CD8-positive, alpha-beta memory T cell (primary cell): ENCODE measurements at places on chromosomes 13 and 19. TPM values are rescaled to one million over a fixed set of nuclear protein-coding genes. Genes with fewer than 3 reads are reported as not detected.
A peak's percentile ranks its signal among the peaks of the same experiment; 100 is the strongest.

Gene SMIM44
- total RNA-seq = not detected

DNA sequence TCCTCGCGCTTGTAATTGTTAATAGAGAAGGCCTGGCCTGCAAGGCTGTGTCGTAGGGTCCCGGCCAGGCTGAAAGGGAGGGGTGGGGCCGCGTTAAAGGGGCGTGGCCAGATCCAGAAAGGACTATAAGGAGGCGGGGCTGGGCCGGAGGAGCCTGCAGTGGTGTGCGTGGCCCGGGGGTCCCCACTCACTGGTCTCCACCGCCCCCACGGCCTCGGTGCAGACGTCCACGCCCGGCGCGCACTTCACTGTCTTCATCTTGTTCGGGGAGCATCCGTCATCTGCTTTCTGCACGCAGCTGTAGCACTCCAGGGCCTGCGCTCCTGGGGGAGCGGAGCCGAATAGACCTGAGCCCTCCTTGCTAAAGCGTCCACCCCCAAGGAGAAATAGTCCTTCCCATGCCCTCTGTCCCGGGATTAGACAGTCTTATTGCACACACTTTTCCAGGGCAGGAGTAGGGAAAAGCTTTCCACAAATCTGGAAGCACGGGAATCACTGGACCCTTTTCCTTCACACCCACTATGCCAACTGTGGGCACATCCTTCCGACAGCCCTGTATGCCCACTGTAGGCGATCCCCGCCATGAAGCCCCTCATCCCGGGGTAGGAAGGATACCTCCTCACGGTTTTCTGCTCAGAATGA is 1.2 kb downstream of the LYPD3 start:
- no peaks in the 10 kb centered on the region for H3K27me3 ChIP-seq
- no peaks in the 10 kb centered on the region for H3K36me3 ChIP-seq
- peak overlapping the region; percentile 94 for H3K4me3 ChIP-seq
- no peak for DNase-seq

Gene ZNF543
- 9.3 TPM for total RNA-seq

- no peaks in the 10 kb centered on the region for H3K4me1 ChIP-seq
- no peak overlapping the region for H3K4me3 ChIP-seq
- no peak for DNase-seq
- no peak overlapping the region for H3K27ac ChIP-seq
- no peaks in the 10 kb centered on the region for H3K36me3 ChIP-seq
- no peaks in the 10 kb centered on the region for H3K27me3 ChIP-seq
Observed at GRCh38 chr19:2691951-2692350, 10.5 kb downstream of the GNG7 start.

GRCh38 chr19:4365341-4365740 is 22.0 kb downstream of the MPND start:
- H3K36me3 ChIP-seq = peaks cover 5% of the 10 kb centered on the region
- H3K4me3 ChIP-seq = no peak overlapping the region
- H3K4me1 ChIP-seq = peaks cover 14% of the 10 kb centered on the region
- DNase-seq = no peak
- H3K27ac ChIP-seq = no peak overlapping the region

DNA sequence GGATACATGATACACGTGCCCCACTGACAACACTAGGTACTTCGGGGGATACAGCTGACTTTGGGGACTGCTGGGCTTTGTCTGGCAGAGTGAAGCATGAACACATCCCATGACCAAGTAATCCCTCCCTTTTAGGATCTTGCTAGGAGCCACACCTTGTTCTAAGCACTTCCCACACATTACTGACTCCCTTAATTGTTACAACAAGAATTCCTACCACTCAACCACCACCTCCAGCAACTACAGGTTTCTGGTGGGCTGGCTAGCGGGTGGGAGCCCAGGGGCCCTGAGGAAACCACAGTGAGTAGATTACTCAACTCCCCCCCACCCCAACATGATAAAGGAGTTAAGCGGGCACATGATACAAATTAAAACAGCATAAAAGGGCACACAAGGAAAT is 7.2 kb upstream of the SLC35E1 start:
- DNase-seq = no peak
- H3K36me3 ChIP-seq = peaks cover 15% of the 10 kb centered on the region
- no peak overlapping the region for H3K4me3 ChIP-seq
- no peaks in the 10 kb centered on the region for H3K27me3 ChIP-seq
- H3K27ac ChIP-seq = no peak overlapping the region
- peaks cover 42% of the 10 kb centered on the region for H3K4me1 ChIP-seq

DNA sequence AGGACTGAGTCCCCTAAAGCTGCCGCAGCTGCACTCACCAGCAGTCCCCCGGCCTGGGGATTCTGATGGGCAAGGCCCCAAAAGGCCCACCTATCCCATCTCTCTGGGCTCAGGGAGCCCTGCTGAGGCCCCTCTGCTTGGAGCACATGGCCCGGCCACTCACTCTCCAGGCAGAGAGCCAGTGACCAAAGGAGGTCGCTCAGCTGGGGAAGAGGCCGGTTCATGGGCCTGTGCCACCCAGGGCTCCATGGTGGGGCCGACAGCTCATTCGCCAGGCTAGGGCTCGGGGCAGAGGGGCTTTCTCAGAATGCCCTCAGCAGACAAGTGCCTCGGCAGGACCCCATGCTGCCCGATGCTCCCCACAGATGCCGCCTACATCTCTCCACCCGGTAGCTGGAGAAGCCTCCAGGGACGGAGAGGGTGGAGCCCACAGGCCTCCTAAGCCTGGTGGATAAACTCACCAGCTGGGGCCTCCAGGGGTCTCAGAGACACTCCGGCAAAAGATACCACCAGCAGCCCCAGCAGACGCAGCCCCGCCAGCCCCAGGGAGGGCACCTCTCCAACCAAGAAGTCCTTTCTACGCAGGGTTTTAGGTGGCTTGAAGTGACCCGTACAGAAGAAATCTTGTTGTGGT is 54.4 kb downstream of the MLLT1 start:
- DNase-seq = peak; percentile 30
- no peaks in the 10 kb centered on the region for H3K27me3 ChIP-seq
- H3K36me3 ChIP-seq = no peaks in the 10 kb centered on the region
- no peak overlapping the region for H3K4me3 ChIP-seq

GRCh38 chr19:14661372-14661924 is 13.2 kb downstream of the ADGRE3 start:
- H3K27ac ChIP-seq = no peak overlapping the region
- no peaks in the 10 kb centered on the region for H3K27me3 ChIP-seq
- H3K36me3 ChIP-seq = no peaks in the 10 kb centered on the region
- H3K4me1 ChIP-seq = no peaks in the 10 kb centered on the region
- no peak overlapping the region for H3K4me3 ChIP-seq

DNA sequence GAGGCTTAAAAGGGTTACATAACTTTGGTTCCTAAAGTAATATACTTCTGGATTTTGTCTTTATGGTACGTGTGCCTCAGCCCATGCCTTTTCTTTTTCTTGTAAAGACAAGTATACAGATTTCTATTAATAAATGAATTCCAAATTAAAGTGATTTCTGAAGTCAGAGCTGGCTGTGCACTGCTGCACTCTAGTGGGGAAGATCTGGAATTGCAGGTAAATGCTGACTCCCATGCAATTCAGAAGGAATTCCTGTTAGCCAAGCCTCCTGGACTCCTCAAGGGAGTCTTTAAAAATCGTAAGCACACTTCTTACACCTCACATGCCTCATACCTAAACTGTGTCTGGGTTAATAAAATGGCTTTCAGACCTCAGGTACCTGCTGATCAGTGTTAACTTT is 118.4 kb upstream of the SLC7A1 start:
- no peak for DNase-seq
- no peaks in the 10 kb centered on the region for H3K27me3 ChIP-seq
- H3K4me3 ChIP-seq = no peak overlapping the region
- H3K36me3 ChIP-seq = no peaks in the 10 kb centered on the region
- H3K4me1 ChIP-seq = no peaks in the 10 kb centered on the region
- H3K27ac ChIP-seq = no peak overlapping the region

GRCh38 chr19:1841209-1841924 is 6.9 kb downstream of the REXO1 start:
- H3K36me3 ChIP-seq = peaks cover 5% of the 10 kb centered on the region
- no peak overlapping the region for H3K4me3 ChIP-seq
- no peak for DNase-seq
- no peak overlapping the region for H3K27ac ChIP-seq

GRCh38 chr19:44643605-44644401 is at the start of gene PVR:
PVR (plus strand) TSS chr19:44643910; CDS start chr19:44644097, 187 bp downstream.
- peak within 1 kb of the TSS; percentile 38 for H3K4me3 ChIP-seq
- peak within 1 kb of the TSS; percentile 16 for H3K27ac ChIP-seq
- no peaks in the 10 kb centered on the region for H3K27me3 ChIP-seq
- no peak for DNase-seq
- H3K36me3 ChIP-seq = no peaks in the 10 kb centered on the region

Gene CEACAM4
- total RNA-seq = not detected

Gene KLK12
- not detected for total RNA-seq

GRCh38 chr19:48867746-48868113 is 687 bp downstream of the PLEKHA4 start:
- no peaks in the 10 kb centered on the region for H3K27me3 ChIP-seq
- peak overlapping the region; percentile 61 for H3K27ac ChIP-seq
- H3K4me1 ChIP-seq = no peaks in the 10 kb centered on the region
- no peak overlapping the region for H3K4me3 ChIP-seq
- H3K36me3 ChIP-seq = no peaks in the 10 kb centered on the region

Gene MCOLN1
- total RNA-seq = 19.6 TPM

Gene CGB7
- total RNA-seq = not detected

DNA sequence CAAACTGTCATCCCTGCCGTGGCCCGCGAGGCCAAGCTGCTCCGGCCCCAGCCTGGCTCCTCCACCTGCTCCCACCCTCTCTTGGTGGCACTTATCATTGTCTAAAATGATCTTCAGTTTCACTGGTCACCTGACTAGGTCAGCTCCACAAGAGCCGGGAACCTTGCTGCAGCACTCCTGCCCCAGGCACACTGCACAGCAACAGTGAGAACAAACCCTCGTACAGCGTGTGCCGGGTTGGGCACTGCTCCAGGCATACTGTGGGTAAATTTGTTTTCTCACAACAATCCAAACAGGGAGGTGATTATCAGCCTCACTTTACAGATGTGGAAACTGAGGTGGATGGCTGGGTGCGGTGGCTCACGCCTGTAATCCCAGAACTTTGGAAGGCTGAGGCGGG is 8.9 kb downstream of the DEDD2 start:
- H3K4me1 ChIP-seq = peaks cover 48% of the 10 kb centered on the region
- H3K27ac ChIP-seq = no peak overlapping the region
- peaks cover 64% of the 10 kb centered on the region for H3K36me3 ChIP-seq
- H3K4me3 ChIP-seq = no peak overlapping the region
- DNase-seq = no peak

- H3K36me3 ChIP-seq = no peaks in the 10 kb centered on the region
- no peaks in the 10 kb centered on the region for H3K4me1 ChIP-seq
- DNase-seq = no peak
Observed at GRCh38 chr13:35489050-35489449, 12.6 kb upstream of the MAB21L1 start.
